RPMI8226 (cell line): ENCODE measurements at places on chromosomes 2 and 18.
A peak's percentile ranks its signal among the peaks of the same experiment; 100 is the strongest.

DNA sequence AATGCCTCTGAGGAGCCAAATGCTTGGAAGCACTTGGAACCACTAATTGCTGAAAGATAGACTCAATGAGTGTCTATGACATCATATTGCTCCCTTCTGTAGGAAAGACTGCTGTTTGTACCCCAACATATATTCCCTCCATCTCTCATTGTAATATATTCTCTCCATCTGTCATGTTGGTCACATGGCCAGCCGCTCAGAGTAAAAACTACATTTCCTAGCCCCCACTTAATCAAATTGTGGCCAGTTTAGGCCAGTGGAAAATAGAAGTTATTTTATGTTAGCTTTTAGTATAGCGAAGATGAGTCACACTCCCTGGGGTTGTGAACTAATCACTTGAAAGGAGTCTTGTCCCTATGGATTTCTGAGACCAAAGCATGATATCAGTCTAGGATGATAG lies 160.2 kb downstream of the HNMT start:
- DNase-seq = no peak

- no peak for DNase-seq
Measured at GRCh38 chr2:33391529-33392255, 84.8 kb upstream of the RASGRP3 start.

GRCh38 chr2:238926761-238927611 lies 79.1 kb downstream of the TWIST2 start:
- DNase-seq = no peak

DNA sequence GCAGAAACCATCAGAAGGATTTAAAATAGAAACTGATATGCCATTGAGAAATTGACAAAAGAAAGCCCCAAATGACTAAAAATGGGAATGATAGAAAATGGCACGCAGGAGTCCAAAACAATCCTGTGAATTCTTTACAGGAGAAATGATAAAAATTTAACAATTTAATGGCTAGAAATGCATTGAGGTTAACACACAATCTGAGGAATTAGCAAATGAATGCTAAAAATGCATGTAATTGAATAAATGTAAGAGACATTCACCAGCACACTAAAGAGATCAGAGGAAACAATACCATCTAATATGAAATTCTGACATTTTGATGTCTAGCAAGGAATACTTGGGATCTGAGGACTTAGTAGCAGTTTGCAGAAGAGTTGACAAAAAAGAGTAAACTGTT lies 37.0 kb downstream of the MARCHF4 start:
- no peak for DNase-seq

GRCh38 chr18:6835345-6835744 lies 105.8 kb downstream of the ARHGAP28 start:
- no peak for DNase-seq

DNA sequence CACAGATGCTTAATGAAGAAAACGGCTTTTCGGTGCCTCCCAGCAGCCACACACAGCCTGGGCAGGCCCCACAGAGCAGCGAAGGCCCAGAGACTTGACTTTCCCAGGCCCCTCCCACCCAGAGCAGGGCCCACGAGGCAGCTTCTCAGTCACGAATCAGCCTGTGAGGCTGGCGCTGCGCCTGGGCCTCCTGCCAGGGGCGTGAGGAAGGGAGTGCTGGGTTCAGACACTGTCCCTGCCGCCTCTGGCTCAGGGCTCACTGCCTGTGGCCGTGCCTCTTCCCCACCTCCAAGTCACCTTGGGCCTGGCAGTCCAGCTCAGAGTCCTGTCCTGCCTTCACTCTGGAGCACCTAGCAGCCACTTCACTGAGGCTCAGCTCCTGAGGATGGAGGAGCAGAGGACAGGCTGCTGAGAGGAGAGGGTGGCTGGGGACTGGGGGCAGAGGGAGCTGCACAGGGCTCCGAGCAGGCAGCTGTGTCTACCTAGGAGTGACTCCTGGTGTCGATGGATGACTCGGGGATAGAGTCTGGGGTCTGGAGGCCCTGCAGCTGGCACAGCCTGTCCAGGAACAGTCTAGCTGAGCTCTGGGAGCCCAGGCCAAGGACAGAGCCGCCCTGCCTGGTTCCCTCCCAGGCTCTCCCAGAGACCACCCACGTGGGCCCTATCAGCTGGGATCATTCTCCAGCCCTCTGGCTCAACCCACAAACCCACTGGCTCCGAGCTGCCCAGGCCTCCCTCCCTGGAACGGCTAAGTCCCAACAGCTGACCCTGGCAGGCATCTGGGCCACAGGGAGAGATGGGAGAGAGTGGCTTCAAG lies 36.4 kb upstream of the FOSL2 start:
- peak; percentile 87 for DNase-seq

DNA sequence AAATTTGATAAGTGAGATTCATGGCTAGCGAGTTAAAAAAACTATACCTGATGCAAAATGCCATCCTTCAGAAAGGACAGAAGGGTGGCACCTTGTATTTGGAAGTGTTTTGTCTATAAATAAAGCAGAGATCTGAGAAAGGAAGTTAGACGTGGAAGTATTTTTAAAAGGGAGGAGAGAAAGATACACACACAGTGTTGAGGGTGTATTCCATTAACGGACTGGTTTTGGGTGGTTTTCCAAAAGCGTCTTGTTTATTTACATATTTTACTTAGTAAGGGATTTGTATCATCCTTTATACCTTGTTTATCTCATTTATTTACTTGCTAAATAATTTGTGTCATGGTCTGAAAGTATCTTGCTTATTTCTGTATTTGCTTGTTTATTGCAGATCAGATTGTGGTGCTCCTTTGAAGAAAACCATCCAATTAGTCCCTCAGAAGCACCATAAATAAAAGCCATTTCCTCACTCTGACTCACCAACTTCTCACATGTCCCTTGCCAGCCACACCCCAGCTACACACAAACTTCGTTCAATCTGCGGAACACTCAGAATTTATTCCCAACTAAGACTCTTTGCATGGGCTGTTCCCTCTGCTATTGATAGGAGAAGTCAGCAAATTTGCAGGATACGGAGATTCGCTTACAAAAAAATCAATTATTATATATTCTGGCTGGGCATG lies 90.8 kb downstream of the FAM124B start:
- DNase-seq = no peak

DNA sequence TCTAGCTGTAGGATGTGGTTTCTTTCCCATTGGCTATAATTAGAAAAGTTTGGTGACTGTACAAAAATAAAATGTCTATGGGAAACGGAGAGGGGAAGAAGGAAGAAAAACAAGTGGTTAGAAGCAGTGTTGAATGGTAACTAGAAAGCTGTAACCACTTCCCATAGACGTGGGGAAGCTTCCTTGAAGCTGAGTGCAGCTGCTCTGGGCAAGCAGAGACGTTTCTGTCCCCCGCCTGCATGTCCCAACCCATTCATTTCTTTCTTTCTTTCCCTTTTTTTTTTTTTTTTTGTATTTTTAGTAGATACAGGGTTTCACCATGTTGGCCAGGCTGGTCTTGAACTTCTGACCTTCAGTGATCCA lies 367.8 kb upstream of the HS6ST1 start:
- no peak for DNase-seq

GRCh38 chr2:108552566-108552965 lies 18.3 kb downstream of the LIMS1 start:
- DNase-seq = no peak

DNA sequence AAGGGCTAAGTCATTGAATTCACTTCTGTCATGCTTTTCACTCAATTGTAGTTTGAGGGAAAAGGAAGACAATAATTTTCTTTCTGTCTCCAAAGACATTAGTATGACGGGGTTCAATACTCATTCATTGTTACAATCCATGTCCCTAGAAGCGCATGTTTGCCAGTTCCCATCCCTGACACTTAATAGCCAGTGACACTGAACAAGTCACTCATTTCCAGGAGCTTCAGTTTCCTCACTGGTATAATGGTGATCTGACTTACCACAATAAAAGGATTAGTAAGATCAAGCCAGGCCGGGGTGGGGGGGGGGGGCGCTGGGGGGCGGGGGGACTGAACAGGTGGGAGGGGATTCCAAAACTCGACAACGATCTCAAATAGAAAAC lies 144.8 kb upstream of the MAP3K20 start:
- no peak for DNase-seq

DNA sequence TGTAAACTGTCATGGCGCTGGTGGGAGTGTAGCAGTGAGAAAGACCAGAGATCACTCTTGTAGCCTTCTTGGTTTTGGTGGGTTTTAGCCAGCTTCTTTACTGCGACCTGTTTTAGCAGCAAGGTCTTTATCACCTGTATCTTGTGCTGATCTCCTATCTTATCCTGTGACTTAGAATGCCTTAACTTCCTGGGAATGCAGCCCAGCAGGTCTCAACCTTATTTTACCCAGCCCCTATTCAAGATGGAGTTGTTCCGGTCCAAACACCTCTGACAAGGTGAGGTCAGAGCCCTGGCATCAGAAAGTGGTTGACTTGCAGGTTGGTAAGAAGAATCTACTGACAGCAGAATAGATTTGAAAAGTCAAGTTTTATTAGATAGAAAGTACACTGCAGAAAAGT lies 55.0 kb upstream of the MSH6 start:
- no peak for DNase-seq

DNA sequence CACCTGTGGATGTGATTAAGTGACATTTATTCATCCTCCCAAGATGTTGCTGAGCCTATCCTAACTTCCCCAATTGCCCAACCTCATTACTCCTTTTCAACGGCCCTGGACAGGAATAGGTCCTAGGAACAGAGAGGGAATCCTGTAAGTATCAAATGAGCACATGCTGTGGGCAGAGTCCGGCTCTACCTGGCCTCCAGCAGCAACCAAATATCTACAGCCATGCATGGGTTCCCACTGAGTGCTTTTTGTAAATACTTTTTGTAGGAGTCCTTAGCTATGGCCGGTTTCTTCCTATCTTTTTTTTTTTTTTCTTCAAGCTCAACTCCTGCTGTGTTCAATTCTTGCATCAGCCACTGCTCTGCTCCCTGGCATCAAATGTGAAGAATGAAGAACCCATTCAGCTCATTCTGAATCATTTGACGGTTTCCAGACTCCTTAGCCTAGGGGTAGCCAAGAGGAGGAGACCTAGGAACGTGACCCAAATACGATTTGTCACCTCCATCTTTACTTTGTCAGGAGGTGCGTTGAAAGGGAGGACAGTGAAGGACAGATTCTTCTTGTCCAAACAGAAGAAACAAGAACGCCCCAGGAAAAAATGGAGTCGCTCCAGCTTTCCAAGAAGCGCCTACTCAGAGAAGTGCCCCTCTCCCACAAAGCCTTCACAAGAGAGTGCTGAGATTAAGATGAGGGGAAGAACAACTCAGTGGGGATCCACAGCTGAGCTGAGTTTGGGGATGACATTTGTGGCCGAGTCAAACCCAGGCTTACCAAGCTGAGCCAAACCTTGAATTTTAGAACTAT lies 46.7 kb upstream of the LCLAT1 start:
- DNase-seq = no peak

GRCh38 chr2:152558158-152558984 lies 158.9 kb downstream of the PRPF40A start:
- no peak for DNase-seq

DNA sequence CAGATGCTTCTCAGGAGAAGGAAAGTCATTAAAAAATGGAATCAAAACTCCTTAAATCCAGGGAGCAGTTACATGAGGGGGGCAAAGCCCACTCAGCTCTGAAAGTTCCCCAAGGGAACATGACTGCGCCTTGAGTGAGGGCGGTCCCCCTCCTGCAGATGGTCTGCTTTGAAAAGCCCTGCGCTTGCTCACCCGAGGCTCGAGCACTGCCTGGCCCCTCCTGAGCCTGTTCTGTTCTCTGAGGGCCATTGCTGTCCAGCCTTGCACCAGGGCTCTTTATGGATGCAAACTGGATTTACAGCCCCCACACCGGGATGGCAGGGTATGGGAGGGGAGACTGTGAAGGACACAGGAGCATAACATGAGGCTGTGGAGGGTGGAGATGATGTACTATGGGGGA lies 37.8 kb upstream of the DNMT3A start:
- DNase-seq = peak; percentile 0

GRCh38 chr18:65924904-65925303 lies 174.1 kb downstream of the CDH7 start:
- DNase-seq = no peak

- DNase-seq = no peak
Measured at GRCh38 chr18:211582-211981, 53.2 kb downstream of the USP14 start.

- DNase-seq = no peak
Measured at GRCh38 chr2:39538718-39539117, 101.6 kb upstream of the MAP4K3 start.

DNA sequence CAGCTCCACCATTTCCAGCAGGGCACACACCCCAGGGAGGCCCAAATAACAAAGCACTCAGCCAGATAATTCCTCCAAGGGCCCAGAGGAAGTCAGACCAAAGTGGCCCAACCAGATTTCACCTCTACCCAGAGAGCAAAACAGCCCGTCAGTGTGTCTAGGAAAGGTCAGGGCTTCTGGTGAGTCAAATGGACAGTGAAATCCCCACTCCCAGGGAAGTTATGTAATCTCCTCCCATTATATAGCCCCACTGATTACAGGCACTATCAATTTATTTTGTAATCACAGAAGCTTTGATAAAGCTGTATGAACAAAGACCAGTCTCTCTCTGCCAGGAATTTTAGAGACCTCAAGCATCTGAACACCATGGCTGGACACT lies 4.0 kb downstream of the B4GALT6 start:
- no peak for DNase-seq

DNA sequence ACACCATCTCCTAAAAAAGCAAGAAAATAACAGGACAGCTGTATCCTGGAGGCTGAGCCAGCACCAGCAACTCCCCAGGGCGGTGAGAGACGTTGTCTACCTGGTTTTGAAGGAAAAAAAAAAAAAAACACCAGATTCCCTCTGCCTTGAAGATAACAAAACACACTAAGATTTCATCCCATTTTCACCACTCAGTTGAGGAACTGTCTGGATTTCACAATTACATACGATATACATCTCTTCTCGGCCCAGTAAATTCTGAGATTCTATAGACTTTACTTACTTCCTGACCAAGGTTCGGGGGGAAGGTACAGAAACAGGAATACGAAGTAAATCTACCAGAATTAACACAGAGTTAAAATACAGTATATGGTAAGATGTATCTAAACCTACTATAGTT lies 8.5 kb downstream of the ZNF516 start:
- no peak for DNase-seq

DNA sequence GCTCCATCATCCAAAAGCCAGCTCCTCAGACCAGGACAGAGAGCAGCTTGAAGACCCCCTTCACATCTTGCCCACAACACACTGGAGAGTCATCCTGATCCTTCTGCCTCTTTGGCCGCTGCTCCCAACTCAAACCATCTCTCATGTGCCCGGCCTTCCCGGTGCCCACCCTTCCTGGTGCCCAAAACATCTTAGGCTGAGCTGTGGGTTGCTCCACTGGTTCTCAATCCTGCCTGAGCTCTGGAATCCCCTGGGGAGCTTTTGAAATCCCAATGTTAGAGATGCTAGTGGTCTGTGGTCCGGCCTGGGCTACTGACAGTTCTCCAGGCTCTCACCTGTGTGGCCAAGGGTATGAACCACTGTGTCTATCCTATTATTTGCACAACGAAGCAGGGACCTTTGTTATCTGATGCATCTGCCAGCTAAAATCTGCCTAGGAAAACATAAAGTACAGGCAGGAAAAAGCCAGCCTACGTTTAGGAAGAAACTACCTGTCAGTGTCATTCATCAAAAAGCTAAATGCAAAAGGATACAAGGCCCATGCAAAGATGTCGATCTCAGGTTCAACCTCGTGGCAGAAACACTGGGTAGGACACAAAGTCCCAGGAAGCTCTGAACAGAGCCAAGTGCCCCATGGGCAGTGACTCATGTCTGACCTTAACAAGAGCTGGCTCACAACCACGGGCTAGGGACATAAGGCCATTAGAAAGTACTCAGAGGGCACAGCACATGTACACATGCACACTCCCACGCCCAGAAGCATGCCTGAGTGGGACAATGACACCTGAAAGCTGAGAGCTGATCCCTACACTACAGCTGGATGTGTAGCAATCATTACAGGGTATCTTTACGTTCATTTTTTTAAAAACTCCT lies 30.8 kb downstream of the TBC1D8 start:
- DNase-seq = no peak

- no peak for DNase-seq
Measured at GRCh38 chr2:96088340-96089335, 27.7 kb downstream of the ADRA2B start.
